ENCODE measurements at places on chromosomes 2 and 18. TPM values are rescaled to one million over a fixed set of nuclear protein-coding genes. Genes with fewer than 3 reads are reported as not detected.

Gene LINC00305
- not detected for polyA plus RNA-seq

- DNase-seq = no peak
These were observed 33.0 kb upstream of the GREB1 start for GRCh38 chr2:11500702-11501303.

GRCh38 chr2:85672456-85672855, 4.5 kb upstream of the SFTPB start:
- DNase-seq = no peak

DNA sequence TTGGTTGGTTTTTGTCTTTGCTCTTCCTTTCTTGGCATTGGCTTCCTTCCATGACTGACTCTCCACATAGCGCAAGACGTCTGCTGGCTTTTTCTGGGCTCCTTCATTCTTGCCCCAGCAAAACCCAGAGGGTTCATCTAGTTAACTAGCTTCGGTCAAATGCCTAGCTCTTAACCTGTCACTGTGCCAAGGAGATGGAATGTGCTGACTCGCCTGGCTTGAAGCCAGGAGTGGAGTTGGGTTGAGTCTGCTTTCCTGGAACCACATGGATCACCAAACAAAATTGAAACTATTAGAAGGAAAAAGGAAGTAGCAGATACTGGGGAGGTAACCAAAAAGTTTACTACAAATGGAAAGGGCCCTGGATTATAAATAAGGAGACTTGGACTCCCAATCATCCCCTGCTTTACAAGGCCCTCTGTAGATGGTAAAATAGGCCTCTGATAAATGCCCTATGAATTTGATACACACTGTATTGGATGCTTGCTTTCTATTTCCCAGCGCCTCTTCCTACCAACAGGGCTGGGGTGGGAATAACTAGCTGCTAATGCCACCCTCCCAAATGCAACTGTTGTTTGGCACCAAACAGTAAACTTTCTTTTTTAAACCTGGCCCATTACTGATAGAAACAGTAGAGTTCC, 11.3 kb downstream of the MALT1 start:
- peak; percentile 79 for DNase-seq

DNA sequence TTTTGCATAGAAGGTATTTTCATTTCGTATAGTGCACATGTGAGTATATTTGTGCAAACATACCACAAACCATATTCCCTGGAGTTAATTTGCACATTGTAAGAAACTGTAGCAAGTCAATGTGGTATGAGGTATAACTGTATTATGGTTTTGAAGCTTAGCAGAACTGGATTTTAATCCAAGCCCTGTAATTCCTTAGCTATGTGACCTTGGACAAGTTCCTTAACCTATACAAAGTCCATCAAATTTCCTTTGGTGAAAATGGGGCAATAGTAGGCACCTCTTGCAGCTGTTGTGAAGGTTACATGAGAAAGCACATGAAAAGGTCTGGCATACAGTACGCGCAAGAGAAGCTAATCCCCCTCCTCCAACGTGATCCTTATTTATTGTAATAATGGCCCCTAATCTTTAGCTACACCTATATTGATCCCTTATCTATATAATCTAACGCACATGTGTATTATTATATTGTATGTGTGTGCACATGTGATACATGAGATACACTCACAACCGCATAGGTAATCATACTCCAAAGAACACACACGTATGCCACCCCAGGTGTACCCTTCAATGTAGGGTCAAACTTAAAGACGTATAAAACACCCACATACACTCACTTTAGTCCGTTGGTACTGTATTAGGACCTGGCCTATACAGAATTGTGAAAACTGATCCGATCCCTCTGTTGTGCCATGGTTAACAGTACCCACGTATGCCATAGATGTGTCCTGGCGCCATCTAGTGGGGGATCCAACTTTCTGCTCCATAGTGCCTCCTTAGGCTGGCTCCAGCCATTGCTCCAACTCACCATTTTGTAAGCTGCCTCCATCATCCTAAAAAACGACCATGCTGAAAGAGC, 402.9 kb upstream of the SLC14A2 start:
- DNase-seq = peak; percentile 64
